ENCODE measurements at places on chromosomes 16 and 17.

GRCh38 chr16:25013751-25014499 is 1.2 kb downstream of the ARHGAP17 start:
- no peak for DNase-seq

DNA sequence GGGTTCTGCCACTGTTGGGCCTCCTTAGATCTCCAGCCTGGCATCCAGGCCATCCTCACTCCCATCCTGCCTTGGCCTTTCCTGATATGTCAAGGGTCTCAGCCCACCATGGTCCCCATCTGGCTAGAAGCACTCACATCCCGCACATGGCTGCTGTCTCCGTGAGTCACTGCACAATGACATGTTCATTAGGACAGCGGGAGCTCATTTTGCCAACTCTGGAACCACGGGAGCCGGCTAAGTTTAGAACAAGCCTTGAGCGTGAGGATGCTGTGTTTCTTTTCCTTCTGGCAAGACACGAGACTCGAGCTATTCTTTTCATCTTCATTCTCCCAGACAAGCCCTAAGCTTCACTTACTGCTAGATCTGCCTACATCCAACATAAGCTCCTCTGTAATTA is 65.7 kb upstream of the KSR1 start:
- no peak for DNase-seq

GRCh38 chr17:37025847-37026530 is 77.2 kb downstream of the AATF start:
- no peak for DNase-seq

DNA sequence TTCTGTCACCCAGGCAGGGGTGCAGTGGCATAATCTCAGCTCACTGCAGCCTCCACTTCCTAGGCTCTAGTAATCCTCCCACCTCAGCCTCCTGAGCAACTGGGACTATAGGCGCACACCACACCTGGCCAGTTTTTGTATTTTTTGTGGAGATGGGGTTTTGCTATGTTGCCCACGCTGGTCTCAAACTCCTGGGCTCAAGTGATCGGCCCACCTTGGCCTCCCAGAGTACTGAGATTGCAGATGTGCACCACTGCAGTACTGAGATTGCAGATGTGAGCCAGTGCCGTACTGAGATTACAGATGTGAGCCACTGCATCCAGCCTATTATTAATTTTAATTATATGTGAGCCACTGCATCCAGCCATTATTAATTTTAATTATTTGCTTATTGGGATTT is 13.8 kb downstream of the CRK start:
- no peak for DNase-seq

- DNase-seq, result no peak
Measured at GRCh38 chr16:89491238-89491869, 993 bp upstream of the ANKRD11 start.

- no peak for DNase-seq
Measured at GRCh38 chr17:352421-353212, at the start of gene RPH3AL. Gene RPH3AL (minus strand): TSS chr17:352807. CDS start chr17:327543, 25,264 bp downstream.

DNA sequence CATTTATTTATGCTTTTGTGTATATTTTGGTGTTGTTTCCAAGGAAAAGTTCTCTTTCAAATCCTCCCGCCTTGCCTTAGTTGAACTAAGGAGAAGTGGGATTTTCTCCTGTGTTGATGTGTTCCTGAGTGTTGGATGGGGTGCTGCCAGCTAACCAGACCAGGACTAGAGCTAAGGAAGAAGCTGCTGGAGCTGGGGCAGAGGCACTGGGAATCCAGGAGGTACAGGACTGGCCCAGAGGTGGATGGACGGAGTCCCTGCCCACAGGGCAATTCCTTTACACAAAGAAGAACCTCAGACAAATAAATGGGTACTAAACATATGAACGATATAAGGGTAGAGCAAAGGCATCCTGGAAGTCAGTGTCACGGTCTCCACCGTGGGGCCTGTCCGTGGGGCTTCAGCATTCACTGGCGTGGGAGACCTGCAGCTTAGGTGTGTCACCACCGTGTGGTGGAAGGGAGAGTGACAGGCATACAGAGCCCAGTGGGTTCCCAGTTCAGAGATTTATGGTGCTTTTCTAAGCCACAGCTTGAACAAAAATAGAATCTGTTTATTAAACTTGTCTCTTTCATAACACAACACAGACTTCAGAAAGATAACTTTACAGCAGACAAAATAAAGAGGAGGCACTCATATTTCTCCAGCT is 270.7 kb downstream of the NTN1 start:
- peak; percentile 5 for DNase-seq

DNA sequence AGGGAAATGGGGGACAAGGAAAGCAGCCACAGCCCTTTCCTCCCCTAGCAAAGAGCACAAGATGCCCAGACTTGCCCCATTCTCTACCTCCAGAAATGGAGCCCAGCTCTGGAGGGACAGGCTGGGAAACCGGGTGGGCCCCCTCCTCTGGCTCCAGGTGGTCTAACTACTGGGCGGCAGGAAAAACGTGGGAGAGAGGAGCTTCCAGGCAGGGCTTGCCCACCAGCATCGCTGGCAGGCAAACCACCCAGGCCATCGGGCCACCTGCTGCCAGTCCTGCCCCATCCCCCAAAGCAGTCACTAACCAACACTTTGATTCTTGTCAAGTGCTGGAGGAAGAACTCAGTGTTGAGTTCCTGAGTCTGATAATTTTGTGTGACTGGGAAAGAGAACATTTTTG is 15.6 kb downstream of the ANKS3 start:
- no peak for DNase-seq

GRCh38 chr17:77609553-77610517 is 348.7 kb upstream of the TNRC6C start:
- DNase-seq, result peak; percentile 43

DNA sequence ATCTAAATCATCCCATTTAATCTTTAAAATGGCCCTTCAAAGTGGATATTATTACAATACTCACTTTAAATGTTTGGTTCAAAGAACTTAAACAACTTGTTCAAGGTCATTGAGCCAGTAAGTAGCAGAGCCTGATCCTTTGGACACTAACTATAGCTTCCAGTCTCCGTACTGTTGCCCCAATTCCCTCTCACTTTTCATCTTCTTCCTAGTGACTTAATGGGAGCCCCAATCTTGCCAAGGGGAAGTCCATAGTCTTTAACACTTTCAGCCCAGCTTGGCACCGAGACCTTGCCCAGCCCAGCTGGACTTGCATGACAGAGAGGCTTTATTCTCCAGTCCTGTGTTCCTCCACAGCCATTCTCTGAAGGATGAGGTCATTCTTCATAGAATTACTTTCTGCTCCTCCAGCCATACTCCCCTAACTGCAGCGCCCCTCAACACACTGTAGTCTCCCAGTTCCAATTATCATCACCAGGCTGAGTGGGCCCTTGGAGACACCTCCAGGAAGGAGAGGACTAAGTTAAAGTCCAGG is 49.2 kb upstream of the NLK start:
- no peak for DNase-seq

DNA sequence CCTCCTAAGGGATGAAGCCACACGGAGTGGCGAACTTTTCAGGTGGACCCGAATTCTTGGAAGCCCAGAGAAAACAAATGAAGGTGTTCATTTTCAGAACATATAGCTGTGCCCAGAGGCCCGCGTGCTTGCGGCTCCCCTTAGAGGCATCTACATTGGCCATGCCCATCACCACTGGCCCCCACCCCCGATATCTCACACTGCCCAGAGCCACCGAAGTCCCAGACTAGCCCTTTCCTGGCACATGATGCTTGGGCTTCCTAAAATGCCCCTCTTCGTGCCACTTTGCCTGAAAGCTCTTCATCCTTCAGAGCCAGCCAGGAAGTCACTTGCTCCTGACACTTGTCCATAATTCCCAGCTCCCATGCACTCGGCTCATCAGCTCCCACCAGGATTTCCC is 2.1 kb upstream of the HEXIM1 start:
- DNase-seq, result no peak

GRCh38 chr17:5780476-5780875 is 196.2 kb upstream of the NLRP1 start:
- DNase-seq, result no peak

DNA sequence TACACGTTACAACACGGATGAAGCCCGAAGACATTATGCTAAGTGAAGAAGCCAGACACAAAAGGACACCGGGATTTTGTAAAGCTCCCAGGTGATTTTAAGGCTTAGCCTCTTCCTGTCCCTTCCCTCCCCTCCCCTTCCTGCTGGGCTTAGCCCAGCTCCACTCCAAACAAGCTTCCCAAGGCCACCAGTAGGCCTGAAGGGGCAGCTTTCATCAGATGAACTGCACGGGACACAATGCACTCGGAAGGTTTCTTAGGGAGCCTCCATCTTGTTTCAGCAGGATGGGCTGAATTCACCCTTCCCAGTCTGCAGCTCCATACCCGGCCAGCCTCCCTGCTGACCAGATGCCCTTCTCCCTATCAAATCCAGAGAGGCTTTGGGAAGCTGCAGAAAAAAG is 10.4 kb downstream of the MEFV start:
- no peak for DNase-seq

- peak; percentile 61 for DNase-seq
Measured at GRCh38 chr16:85564277-85565051, 48.7 kb upstream of the GSE1 start.

DNA sequence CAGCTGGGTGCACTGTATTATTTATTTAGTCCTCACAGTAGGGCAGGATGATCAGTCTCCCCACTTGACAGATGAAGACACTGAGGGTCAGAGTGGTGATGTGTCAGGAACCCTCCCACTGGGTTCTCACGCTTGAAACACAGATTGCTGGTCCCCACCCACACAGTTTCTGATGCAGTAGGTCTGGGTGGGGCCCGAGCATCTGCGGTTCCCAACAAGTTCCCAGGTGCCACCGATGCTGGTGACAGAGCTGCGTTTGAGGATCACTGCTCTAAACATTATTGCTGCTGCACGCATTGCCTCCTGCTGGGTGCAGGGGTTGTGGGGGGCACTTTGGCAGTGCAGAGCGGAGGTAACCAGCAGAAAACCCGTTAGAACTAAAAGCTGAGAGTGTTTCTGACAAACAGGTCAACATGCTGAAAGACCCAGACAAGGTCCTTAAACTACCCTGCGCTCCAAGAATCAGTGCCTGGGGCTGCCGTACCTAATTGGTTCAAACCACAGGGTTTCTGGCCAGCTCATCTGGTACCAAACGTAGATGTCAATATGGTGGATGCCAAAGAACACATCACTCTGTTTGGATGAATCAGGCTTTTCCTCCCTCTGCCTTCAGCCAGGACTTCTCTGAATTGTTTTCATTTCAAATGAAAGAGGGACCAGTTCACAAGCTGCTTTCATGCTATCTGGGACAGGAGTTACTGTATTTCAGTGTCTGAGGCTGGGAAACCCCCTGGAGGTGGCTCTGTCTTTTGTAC is 76.0 kb downstream of the ABCC1 start:
- DNase-seq, result peak; percentile 70

DNA sequence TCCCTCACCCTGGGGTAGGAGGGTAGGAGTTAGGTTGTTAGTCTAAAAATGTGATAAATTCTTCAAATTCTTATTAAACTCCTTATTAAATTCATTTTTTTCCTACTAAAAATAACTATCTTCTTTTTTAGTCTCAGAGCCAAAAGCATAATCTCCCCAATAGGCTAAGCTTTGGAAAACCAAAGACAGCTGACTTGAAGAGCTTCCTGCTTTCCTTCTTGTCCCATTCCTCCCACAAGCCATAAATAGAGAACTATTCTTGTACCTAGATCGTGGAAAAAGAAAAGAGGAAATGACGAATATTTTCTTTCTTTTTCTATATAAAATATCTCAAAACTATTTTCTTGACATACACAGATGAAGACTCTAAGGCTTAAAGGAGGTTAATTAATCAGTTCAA is 486.9 kb downstream of the CDH8 start:
- DNase-seq, result no peak

DNA sequence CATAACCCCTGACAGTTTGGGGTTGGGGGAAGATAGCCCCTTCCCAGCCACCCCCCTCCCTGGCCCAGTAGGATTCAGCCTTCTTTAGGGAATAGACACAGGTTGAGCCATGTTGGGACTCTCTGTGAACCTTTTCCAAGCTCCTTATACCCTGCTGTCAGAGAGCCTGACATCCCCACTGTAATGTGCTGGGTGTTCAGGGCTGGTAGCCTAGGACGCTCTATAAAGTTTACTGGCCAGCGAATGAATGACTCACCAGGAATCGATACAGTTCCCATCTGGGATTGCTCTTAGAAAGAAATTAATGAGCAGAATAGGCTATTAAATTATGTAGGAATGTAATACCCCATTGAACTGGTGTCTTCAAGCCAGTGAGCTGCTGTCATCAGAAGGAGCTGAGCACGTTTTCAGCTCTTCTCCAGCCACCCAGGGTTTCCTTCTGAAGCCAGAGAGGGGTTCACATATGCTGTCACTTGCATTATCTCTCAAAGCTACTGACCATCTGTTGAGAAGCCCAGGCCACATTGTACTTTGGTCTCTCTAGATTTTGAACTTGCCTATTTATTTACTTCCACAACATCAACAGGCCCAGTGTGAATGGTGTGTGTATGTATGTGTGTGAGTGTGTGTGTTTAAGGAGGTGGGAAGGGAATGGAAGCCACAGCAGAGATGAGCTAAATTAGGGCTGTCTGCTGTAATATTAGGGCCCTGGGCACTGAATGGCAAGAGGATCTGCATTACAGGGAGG is 64.9 kb downstream of the SPACA3 start:
- no peak for DNase-seq
